Fibroblast of skin of left biceps (primary cell): ENCODE measurements at places on chromosomes 5 and 9.
A peak's percentile ranks its signal among the peaks of the same experiment; 100 is the strongest.

DNA sequence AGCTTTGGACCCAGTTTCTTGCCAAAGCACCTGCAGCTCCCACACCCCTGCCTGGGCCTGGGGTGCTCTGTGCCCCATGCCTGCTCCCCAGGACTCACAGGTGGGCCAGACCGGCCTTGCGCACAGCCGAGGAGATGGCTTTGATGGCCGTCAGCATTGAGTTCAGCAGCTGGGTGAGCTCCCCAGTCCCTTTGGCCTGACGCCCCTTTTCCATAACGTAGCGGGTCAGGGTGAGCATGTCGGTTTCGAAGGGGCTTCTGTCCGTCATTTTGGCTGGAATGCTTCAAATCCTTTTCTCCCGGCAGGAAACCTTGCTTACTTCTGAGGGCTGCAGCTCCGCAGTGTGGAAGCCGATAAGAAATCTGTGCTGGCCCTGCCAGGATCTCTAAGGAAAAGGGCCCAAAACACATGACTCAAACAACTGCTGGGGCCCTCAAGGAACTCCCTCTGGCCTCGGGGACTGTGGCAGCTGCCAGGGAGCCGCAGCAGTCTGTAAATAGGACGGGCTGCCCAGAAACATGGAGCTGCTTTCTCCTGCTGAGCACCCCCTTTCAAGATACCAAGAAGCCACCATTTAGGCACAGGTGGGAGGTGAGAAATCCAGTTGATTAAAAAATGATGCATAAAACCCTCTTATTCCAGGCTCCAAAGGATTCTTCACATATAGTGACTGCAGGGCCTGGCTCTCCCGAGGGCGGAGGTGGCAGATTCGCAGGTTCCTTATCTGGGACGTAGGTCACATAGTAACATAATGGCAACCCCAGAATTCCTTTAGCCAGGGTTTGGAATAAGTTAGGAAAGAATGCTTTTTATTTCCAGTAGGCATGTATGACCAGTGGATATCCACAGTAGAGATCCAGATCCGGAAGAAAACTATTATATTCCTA is at the start of gene FBP2:
TSS of gene FBP2 (minus strand) at position 366 of the 887 bp plus-strand sequence. CDS start at position 268, 98 bp downstream.
- no peak for DNase-seq

GRCh38 chr5:59608745-59609144 is 284.8 kb downstream of the PDE4D start:
- no peak for DNase-seq

DNA sequence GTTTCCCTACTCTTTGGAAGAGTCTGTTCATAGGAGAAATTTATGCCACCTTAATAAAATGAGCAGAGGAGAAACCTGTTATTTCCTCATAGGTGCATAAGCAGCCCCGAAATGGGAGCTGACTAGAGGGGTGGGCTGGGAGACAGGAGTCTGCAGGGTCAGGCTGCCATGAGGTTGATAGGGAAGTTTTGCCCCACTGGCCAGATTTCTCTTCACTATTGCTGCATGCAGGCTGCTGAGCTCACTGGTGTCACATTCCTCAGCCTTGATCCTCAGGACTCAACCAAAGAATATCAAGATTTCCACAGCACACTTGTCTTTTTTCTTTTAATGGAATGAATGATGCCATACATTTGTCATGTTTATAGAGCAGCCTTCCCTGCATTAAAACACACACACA is 60.7 kb downstream of the BHMT start:
- DNase-seq = no peak

- DNase-seq = no peak
These were observed 86.5 kb downstream of the HCN1 start for GRCh38 chr5:45609661-45610060.

DNA sequence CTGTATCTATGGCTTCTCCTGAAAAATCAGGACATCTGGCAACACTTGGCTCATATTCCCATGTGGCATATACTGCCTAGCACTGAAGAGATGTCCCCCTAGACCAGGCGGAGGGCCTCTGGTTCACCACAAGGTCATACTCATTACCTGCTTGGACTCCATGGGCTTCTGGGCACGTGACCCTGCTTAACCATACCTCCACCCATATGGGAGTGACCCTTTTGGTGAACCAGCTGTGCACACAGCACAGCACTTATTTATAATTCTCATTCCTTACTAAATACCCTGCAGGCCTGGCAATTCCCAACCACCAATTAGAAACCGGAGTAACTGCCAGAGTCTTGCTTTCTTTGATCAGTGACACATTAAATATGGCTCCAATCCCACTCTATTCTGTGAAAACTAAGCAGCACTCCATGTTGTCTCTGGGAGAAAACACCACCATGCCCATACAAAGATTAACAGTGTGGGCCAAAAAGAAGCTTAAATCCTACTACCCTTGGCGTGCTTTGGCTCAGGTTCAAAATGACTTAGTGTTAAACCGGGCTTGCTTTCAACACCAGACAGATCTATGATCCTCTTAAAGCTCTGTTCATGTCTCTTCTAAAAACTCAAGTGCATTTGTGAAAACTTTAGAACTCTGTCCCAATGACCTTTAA is 57.7 kb downstream of the MTMR12 start:
- DNase-seq = peak; percentile 49

GRCh38 chr9:70044490-70045307 is 1.1 kb downstream of the MAMDC2 start:
- DNase-seq = no peak

DNA sequence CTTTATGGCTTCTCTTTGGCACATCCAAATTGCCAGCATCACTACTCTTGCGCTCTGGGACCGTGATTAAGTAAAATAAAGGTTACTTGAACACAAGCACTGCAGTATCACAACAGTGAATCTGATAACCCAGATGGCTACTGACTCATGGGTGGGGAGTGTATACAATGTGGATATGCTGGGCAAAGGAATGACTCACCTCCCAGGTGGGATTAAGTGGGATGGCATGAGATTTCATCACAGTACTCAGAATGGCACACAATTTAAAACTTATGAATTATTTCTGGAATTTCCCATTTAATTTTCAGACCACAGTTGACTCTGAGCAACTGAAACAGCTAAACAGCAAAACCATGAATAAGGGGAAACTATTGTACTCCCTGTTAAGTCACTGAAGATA is 4.3 kb downstream of the GFM2 start:
- peak; percentile 6 for DNase-seq

GRCh38 chr9:121463026-121463807 is 36.4 kb downstream of the GGTA1 start:
- no peak for DNase-seq

DNA sequence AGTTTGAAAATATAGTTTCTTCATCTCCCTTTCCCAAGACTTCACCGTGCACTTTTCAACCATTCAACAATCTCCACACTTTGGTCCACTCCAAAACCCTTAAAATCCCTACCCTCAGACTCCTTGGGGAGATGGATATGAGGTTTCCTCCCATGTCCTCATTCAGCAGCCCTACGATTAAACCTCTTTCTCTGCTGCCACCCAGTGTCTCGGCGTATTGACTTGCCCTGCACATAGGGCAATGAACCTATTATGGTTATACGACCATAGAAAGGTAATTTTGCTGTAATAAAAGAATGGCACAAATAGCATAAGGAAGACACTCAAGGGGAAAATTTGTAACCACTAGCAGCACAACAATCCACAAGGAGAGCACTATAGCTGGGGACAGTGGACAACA is 803.5 kb downstream of the TLE1 start:
- no peak for DNase-seq
